ENCODE measurements at places on chromosomes 1 and 21. TPM values are rescaled to one million over a fixed set of nuclear protein-coding genes. Genes with fewer than 3 reads are reported as not detected.

MTARC1 gene
- total RNA-seq, result not detected

LRRIQ3 gene
- total RNA-seq, result 1.7 TPM

CYP4A22 gene
- not detected for total RNA-seq

MIXL1 gene
- total RNA-seq, result not detected

- DNase-seq, result no peak
Measured at GRCh38 chr1:4219111-4219510, 319.0 kb upstream of the C1orf174 start.

- no peak for DNase-seq
Measured at GRCh38 chr1:178057912-178058534, 35.9 kb upstream of the RASAL2 start.

- DNase-seq, result peak; percentile 13
Measured at GRCh38 chr1:223331301-223331700, 32.7 kb downstream of the SUSD4 start.

DNA sequence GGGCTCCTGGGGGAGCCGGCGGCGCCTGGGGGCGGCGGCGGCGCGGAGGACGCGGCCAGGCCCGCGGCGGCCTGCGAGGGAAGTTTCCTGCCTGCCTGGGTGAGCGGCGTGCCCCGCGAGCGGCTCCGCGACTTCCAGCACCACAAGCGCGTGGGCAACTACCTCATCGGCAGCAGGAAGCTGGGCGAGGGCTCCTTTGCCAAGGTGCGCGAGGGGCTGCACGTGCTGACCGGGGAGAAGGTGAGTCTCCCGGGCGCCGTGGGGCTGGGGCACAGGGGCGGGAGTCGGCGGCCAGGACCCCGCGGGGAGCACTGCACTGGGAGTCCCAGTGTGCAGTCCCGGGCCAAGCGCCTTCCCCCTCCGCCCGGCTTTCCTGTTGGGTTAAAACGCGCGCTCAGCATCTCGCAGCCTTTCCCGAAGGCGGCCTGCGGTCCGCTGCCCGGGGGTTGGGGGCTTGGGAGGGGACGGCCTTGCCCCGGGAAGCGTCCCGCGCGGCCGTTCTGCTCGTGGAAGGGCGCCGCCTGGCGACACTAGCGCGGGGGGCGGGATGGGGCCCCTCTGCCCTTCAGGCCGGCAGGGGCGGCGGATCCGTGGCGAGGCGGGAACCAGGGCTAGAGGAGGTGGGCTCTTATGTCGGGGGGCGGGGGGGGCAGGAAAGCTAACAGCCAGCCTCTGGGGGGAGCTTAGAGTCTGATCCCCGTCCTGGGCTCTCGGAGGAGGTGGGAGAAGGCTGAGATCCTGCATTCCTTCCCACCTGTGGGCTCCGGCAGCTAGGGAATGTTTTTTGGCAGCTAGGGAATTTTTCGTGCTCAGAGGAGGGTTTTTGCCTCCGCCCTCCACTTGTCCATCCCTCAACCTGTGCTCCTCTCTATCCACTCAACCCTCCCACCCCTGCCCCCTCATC lies 1.1 kb downstream of the HUNK start:
- peak; percentile 57 for DNase-seq

DNA sequence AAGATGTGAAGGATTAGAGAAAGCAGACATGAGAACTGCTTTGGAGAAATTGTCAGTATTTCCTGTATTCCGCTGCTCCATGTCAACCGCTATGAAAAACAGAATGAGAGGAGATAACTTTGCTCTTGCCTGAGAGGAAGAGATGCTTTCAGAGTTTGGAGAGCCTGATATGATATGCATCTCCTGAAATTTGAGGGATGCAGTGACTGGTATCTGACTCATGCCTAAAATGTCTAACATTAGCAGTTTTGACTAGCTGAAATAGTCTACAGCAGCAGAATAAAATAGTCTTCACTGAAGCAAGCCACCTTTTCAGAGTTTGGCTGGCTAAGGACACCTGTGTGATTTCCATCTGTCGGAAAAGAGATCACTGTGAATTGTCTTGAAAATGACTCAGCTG lies 165.8 kb upstream of the LRRC7 start:
- DNase-seq, result no peak

- no peak for DNase-seq
Measured at GRCh38 chr1:30323841-30324240, 399.5 kb downstream of the MATN1 start.

- DNase-seq, result no peak
Measured at GRCh38 chr1:202133001-202133400, 10.3 kb downstream of the GPR37L1 start.

DNA sequence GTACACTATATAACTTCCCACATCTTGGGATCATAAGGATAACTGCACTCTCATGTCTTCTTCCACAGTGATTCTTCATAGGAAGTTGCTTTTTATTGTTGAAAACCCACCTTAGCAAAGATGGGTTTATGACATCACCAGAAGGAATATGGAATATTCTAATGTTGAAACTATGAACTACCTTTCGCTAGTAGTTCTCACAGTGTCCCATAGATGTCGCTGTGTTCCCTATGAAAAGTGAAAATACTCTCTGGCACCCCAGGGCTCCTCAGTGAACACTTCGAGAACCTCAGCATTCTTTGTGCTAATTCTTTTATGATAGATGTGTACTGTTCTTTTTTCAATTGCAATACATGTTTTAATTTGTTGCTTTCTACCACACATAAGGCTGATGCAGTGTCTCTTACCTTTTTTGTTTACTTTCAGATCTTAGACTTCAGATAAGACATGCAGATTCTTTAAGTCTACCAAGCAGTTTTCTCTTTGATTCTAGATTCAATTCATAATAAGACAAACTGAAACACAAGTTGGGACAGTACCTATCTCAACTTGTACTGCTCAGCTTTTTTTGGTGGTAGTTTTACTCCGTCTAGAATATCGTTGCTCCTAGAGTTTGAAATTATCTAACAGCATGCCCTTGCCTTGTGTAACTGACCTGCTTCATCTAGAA lies 90.8 kb downstream of the GTF2B start:
- peak; percentile 38 for DNase-seq
